ENCODE measurements at places on chromosomes 11 and 22.

DNA sequence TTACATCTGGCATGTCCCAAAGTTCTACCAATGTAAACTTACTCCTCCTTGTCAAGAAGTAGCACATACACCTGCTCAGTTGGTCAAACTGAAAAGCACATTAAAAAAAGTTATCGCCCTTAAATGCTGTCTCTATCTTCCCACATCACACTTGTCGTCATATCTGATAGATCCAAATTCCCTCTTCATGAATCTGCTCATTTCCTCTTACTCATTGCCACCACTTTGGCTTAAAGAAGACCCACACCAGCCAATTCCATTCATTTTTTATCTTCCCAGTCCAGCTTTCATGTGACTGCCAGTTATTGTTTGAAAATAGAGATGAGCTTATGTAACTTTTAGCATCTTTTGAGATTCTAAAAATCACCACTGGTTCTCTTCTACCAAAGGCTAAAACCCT is 305.9 kb upstream of the MTNR1B start:
- no peak for DNase-seq

GRCh38 chr11:2190657-2191471 is 19.2 kb upstream of the TH start:
- DNase-seq, result no peak

DNA sequence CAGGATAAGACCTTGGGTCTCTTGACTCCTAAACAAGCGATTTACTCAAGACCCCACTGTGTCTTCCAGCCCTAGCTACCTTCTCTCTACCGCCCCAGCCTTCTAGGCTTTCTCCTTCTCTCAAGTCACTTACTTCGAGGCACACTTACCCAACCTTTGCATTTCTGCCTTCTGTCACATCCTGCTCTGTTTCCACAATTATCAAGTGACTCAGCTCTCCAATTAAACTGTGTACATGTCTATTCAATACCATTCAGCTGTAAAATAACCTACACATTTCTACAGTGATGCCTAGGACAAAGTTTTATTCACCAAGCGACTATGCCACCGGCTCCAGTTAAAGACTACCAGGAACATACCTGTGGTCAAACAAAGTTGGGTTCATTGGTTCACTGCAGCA is 69.0 kb downstream of the LARGE1 start:
- no peak for DNase-seq

- DNase-seq, result no peak
Observed at GRCh38 chr11:94106716-94107115, 21.9 kb upstream of the PANX1 start.

GRCh38 chr22:27873472-27873871 is 45.6 kb downstream of the PITPNB start:
- no peak for DNase-seq

- no peak for DNase-seq
Observed at GRCh38 chr11:12762696-12763324, 88.6 kb downstream of the TEAD1 start.

All from omental fat pad (tissue), 4 donors.